CD4-positive, alpha-beta T cell treated with Interleukin-1 beta for 1 hour (primary cell): ENCODE measurements at places on chromosomes 6 and 20.

- no peak for DNase-seq
Observed at GRCh38 chr6:79173378-79173777, 61.1 kb downstream of the HMGN3 start.

- DNase-seq = no peak
Observed at GRCh38 chr6:14849185-14849584, 396.7 kb upstream of the JARID2 start.

DNA sequence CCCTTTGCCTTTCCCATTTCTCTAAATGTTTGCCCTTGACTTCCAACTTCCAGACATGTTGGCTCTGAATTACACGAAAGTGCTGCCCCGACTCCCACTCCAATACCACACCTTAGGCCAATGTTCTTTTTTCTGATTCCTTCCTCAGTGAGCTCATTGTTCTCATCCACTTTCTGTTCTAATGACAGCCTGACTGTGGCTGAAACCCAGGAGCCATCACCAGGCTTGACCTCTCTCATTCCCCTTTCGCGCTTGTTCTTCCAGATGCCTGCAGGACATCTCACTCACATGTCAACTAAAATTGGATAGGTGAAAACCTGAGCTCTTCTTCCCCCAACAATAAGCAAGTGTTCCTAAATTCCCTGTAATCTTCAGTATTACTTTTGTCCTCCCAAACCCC lies 40.4 kb downstream of the PTPRK start:
- no peak for DNase-seq

DNA sequence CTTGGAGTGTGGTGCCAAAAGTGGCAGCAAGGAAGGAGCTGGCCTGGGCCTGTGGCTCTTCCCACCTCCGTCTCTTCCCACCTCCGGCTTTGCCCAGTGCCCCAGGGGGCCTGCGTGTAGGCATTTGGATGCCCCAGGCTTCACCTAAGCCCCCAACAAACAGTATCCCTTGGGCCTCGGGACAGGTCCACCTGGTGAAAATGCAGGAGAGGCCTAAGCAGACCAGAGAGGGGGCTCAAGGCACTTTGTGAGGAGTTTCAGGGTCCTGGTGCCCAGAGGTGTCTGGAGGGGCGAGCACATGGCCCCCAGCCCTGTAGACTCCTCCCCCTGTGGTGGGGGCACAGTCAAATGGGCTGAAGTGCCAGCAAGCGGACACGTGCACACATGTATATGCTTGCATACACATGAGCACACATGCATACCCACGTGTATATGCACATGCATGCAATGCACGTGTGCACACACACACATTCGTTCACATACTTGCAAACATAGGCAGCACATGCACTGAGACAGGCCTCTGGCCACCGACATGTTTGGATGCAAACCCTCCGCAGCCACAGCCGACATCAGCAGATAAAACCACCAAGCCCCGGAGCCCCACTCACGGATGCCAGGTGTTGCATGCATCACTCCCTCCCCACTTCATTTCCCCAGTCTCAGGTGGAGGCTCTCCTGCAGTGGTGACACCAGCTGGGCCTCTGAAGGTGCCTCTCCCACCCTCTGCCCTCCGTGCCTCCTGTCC lies 124.5 kb downstream of the TAF4 start:
- no peak for DNase-seq

DNA sequence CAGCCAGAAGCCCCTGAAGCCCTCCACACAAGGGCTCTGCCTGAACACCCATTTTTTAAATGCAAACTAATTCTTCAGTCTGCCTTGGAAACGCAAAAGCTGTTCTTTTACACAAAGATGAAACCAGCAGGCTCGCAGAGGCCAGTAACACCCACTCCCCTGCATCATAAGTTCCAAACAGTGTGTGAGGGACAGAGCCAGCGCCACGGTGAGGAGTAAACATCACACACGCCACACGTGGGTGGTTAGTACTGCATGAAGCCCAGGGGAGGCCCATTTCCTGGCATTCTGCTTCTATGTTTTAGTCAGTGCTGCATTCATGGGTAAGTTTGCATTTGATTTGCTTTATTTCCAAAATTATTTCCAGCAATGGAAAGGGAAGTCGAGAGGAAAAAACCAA lies 217.7 kb upstream of the RIN2 start:
- DNase-seq = no peak

- DNase-seq = no peak
Observed at GRCh38 chr6:2865694-2866151, 24.1 kb upstream of the SERPINB1 start.

- DNase-seq = no peak
Observed at GRCh38 chr6:17932330-17932852, 55.0 kb downstream of the KIF13A start.

GRCh38 chr20:17771206-17772004 lies 71.6 kb downstream of the BANF2 start:
- no peak for DNase-seq

DNA sequence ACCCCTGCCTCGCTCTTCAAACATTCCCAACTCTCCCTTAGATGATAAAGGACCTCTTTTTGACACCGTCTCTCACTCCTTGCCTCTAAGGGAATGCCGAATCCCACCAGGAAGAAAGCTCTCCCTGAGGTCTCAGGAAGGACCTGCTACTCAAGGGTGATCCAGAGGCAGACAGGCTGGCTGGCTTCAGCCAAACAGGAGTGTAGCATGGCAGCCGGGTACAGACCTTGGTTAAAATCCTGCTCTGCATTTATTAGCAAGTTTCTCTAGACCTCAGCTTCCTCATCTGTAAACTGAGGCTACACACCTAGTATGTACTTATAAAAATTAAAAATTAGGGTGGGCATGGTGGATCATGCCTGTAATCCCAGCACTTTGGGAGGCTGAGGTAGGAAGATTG lies 17.2 kb downstream of the MAP1LC3A start:
- DNase-seq = no peak

- DNase-seq = no peak
Observed at GRCh38 chr6:119466226-119466625, 116.7 kb upstream of the MAN1A1 start.
